CD4-positive, CD25-positive, alpha-beta regulatory T cell (primary cell): ENCODE measurements at places on chromosomes 2 and 18. TPM values are rescaled to one million over a fixed set of nuclear protein-coding genes. Genes with fewer than 3 reads are reported as not detected.

GRCh38 chr2:131056932-131057287 lies 36.4 kb downstream of the FAM168B start:
- no peak for DNase-seq

The TBC1D8 gene
- 1.0 TPM for total RNA-seq

DNA sequence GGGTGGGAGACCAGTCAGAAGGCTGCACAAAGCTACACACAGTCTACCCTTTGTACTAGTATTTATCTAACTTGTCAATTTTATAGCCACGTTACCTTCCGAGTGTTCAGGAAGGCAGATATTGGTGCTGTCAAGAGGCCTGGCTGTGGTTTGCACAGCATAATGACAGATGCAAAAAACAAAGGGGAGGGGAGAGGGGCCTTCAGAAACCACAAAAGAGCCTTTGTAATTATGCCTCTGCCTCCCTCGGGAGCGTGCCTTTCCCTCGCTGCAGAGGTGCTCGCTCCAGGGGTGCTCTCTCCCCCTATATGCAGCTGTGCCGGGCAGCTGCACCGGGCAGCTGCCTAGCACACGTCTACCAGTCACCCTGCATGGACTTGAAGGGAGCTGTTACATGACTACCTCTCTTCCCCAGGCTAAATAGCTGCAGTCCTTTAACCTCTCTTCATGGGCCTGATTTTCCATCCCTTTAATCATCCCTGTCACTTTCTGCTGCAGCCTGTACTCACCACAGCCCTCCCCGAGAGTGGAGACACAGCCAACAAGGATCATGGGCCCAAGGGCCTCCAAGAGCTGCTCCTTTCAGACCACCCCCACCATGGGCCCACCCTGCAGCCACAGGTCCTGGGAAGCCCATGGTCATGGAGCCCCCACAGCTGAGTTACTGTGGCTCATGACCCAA lies 168.4 kb upstream of the PKDCC start:
- no peak for DNase-seq

The VAMP5 gene
- 54.8 TPM for total RNA-seq

DNA sequence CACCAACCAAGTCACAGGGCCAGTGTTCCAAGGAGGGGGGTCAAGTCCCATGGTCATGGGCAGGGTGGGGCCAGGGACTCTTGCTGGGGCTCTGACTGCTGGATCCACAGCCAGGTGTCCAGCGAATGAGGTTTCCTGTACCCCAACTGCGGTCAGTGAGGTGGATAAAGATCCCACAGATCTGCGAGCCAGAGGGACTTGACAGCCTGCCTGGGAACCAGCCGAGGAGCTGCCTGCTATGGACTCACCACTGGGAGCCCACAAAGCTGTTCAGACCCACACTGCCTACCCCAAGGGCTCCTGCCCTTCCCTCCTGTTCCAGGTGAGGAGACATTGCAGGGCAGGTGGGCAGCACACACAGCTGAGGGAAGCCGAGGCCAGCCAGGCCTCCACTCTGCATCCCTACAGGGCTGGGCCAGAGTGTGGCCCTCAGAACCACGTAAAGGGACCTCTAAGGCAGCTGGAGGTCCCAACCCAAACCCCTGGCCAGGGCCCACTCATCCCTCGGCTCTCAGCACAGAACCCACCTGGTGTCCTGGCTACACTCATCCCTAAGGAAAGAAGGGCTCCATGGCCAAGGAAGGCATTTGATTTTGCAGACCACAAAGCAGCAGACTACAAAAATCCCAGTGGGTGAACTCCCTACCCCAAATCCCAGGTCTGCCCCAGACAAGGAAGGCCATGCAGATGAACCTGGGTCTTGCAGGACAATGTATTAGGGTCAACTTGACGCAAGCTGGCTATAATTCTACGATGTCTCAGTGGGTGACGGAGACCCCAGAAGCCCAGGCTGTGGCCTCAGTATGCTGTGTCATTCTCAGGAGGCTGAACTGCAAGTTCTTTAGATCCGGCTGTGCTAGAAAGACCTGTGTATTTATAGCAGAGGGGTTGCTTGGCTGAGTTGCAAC lies 209.2 kb downstream of the MGAT5 start:
- no peak for DNase-seq

The EVX2 gene
- not detected for total RNA-seq

- no peak for DNase-seq
Observed at GRCh38 chr2:201980389-201980821, 53.2 kb upstream of the FZD7 start.

DNA sequence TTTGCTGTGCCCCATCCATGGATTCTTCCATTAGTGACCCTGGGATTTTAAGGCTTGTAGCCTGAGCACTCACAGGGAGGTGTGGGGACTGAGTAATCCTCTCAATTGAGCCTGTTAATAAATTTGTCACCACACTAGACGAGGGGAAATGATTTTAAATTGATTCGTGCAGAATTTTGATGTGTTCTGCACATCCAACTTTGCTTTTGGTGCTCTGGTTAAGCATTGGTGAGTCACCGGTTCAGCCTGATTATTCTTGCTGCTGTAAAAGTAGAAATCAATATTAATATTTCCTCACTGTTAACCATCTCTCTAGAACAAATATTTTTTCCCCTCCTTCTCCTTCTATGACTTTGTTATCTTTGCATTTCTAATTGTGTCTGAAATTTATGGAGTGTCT lies 482.0 kb downstream of the TSN start:
- no peak for DNase-seq

DNA sequence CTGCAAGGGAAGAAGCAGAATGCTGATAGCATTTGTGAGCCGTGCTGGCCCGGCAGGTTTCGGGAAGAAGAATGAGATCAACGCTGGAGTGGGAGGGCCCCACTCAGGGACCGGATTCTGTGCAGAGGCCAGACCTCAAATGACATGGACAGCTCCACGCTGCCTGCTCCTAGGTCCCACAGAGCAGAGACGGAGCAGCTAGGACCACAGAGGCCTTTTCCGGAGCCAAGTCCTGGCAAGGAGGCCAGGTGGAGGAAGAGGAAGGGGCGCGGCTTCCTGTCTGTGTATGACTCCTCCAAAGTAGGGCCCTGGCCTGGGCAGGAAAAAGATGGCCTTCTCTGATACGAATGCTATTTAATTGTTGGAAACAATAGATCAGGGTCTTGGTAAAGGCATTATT lies 139.9 kb downstream of the LRRC30 start:
- no peak for DNase-seq

The NT5C1B gene
- total RNA-seq, result not detected

GRCh38 chr2:231996797-231997540 lies 35.5 kb downstream of the DIS3L2 start:
- DNase-seq, result no peak

GRCh38 chr2:219765231-219765911 lies 137.9 kb downstream of the SLC4A3 start:
- no peak for DNase-seq

The CROCC2 gene
- not detected for total RNA-seq

The CDK15 gene
- not detected for total RNA-seq

GRCh38 chr2:233996461-233996860 lies 54.0 kb upstream of the SPP2 start:
- no peak for DNase-seq

The CENPA gene
- 2.0 TPM for total RNA-seq

- DNase-seq, result no peak
Observed at GRCh38 chr2:156517419-156517818, 81.2 kb downstream of the GPD2 start.

DNA sequence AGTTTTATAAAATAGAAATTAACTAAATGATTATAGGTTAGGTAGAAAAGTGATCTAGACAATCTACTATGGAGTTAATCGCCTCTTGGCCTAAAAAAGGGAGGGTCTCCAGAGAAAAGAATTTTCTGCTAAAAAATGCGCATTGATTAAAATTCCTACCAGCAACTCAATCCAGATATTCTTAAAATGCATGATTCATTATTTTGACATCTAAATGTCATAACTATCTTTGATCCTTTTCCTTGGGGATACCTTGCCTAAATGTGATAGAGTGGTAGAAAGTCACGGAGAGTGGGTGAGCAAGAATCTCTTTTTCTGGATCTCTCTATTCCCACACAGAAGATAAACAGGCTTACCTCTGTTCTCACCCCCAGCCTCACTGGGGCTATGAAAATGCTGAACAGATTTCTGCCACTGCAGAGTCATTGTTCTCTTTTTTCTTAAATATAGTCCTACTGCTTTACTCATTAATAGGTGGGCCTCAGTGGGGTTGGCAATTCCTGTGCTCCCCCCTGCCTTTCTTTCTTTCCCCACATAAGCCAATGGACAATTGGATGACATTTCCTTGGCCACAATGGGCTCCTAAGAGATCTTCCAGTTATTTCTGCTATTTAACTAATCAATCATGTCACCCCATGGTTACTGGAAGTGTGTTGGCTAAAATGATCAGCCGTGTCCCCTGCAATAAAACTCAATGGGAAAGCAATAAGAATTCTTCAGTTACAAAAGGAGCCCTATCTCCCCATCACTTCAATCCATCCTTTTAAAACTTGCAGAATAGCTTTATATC lies 5.8 kb upstream of the ASXL3 start:
- DNase-seq, result no peak

The UPP2 gene
- not detected for total RNA-seq

DNA sequence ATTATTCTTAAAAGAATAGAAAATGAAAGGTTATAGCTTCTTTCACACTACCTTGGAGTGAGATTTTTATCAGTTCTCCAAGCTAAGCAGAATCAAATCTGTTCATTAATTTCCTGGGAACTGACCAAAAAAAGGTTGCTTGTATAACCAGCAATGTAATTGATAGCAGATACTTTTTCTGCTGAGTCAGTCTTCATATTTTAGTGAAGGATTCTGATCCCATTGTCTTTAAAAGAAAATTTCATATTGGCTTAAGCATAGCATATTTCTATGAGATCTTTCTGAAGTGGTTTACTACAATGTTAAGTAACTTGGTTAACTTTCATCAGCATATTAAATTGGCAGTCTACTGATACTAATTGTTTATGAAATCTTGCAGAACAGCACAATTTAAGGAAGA lies 338.0 kb downstream of the TMX3 start:
- no peak for DNase-seq

DNA sequence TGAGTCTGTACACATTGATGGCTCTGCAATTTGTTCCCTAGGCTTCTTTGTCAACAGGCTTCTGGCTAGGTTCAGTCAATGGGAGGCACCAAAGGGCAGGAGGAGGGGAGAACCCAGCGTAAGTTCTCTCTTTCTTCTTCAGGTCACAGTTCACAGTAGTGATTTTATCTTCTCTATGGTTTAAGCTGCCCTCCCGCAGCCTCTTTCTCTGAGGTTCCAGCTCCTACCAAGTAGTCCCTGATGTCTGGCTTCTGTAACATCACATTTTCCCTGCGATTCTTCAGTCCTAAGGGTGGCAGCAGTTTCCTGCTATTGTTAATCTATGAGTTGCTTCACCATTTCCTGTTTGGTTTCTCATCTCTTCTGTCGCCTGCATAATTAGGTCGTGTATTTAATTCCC lies 107.4 kb downstream of the CPO start:
- DNase-seq, result no peak

DNA sequence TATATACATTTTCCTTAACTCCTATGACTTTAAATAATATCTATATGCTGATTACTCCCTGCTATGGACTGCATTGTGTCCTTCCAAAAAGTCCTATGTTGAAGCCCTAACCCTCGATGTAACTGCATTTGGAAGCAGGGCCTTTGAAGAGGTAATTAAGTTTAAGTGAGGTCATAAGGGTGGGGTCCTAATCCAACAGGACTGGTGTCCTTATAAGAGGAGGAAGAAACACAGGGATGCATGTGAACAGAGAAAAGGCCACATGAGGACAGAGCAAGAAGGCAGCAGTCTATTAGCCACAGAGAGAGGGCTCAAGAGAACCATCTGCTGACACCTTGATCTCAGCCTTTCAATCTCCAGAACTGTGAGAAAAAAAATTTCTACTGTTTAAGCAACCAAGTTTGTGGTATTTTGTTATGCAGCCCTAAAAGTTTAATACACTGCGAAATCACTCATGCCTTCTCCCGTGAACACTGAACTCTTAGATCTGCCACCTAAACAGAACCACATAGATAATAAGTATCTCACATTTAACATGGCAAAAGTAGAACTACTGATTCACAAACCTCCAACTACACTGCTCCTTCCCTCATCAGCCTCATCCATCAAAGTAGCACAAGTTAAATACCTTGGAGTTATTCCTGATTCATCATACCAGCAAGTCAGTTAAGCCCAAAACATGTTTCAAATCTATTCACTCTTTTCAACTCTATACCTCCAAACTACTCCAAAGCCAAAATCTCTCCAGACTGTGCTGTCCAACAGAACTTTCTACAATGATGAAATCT lies 65.4 kb downstream of the HIBCH start:
- no peak for DNase-seq

The BAZ2B gene
- total RNA-seq, result 39.6 TPM

The NPHP1 gene
- not detected for total RNA-seq

DNA sequence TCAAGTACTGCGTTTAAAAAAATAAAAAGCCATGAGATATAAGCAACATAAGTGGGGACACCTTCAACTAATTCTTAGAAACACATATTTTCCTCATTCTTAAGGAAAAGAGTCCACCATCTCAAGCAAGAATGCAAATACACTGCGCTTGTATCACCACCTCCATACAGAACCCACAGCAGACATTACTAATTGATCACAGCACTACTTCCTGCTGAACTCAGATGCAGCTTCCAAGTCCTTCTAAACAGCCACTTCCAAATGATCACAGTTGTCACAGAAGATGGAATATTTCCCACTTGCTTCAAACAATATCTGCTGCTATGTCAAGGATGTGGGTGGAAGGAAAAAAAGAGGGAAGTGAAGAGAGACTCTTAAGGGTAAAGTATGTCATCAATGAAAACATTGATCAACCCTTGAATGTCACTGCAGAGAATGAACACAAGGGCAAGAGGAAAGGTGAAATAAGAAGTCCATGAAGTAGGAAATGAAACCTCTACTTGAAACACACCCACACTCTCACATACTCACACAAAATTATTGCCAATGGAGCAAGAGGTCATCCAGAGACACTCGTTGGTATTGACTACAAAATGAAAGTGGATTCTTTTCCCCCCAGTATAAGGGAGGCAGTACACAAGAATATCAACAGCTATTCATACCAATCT lies 22.1 kb downstream of the TGFA start:
- DNase-seq, result no peak

- DNase-seq, result no peak
Observed at GRCh38 chr2:75192496-75192895, 6.8 kb downstream of the TACR1 start.

- no peak for DNase-seq
Observed at GRCh38 chr18:7926526-7926925, 359.4 kb downstream of the PTPRM start.

- DNase-seq, result no peak
Observed at GRCh38 chr2:8281950-8282857, 399.7 kb upstream of the ID2 start.

DNA sequence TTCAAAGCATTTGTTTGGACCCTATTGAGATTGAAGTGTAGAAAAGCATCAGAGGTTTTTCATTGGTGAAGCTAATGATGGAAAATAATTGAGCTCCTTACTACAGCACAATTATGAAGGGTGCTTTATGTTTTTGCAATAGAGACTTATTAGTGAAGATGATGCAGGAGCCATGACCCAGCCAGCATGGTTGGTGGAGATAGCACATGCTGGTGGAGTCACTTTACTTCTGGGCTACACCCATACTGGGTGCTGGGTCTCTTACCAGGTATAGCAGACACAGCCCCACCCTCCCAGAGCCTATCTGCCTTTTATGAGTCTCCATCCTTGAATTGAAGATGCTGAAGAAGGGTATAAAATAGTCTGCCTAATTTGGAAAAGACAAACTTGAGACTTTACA lies 3.6 kb downstream of the ACP1 start:
- DNase-seq, result no peak
